ENCODE measurements at places on chromosomes 1 and 21.
A peak's percentile ranks its signal among the peaks of the same experiment; 100 is the strongest.

GRCh38 chr1:7534061-7534825 lies 236.9 kb upstream of the VAMP3 start:
- no peaks in the 10 kb centered on the region for H3K36me3 ChIP-seq
- H3K4me3 ChIP-seq = no peak overlapping the region
- H3K27ac ChIP-seq = no peak overlapping the region
- DNase-seq = no peak
- peaks cover 10% of the 10 kb centered on the region for H3K27me3 ChIP-seq

DNA sequence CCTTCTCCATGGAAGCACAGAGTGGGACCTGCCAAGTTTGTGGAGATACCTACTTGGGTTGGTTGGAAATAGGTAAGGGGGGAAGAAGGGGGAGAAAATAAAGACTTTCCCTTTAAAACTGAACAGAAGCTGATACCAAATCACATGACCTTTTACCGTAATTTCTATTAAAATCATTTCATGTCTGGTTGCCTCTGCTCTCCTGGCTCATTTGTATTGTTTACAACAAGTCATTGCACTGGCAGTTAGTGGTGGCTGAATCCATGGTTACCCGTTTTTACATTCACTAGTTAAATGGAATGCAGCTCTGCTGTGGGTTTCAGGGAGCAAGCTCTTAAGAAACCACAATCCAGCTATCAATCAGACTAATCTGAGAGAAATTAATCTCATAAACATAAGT lies 353.7 kb upstream of the ESRRG start:
- no peaks in the 10 kb centered on the region for H3K36me3 ChIP-seq
- H3K4me3 ChIP-seq = no peak overlapping the region
- no peak overlapping the region for H3K27ac ChIP-seq
- H3K27me3 ChIP-seq = no peaks in the 10 kb centered on the region
- no peak for DNase-seq

GRCh38 chr1:29213055-29213454 lies 17.7 kb downstream of the MECR start:
- DNase-seq = no peak
- no peaks in the 10 kb centered on the region for H3K4me1 ChIP-seq
- peaks cover 80% of the 10 kb centered on the region for H3K36me3 ChIP-seq
- H3K4me3 ChIP-seq = no peak overlapping the region
- H3K27me3 ChIP-seq = no peaks in the 10 kb centered on the region

GRCh38 chr1:76190749-76191424 lies 116.3 kb downstream of the ST6GALNAC3 start:
- H3K36me3 ChIP-seq = no peaks in the 10 kb centered on the region
- H3K4me3 ChIP-seq = no peak overlapping the region
- H3K4me1 ChIP-seq = peaks cover 3% of the 10 kb centered on the region
- no peak overlapping the region for H3K27ac ChIP-seq
- no peak for DNase-seq
- no peaks in the 10 kb centered on the region for H3K27me3 ChIP-seq

- peaks cover 51% of the 10 kb centered on the region for H3K4me1 ChIP-seq
- no peaks in the 10 kb centered on the region for H3K36me3 ChIP-seq
- DNase-seq = peak; percentile 57
Measured at GRCh38 chr1:229058111-229058561, 212.8 kb upstream of the RAB4A start.

DNA sequence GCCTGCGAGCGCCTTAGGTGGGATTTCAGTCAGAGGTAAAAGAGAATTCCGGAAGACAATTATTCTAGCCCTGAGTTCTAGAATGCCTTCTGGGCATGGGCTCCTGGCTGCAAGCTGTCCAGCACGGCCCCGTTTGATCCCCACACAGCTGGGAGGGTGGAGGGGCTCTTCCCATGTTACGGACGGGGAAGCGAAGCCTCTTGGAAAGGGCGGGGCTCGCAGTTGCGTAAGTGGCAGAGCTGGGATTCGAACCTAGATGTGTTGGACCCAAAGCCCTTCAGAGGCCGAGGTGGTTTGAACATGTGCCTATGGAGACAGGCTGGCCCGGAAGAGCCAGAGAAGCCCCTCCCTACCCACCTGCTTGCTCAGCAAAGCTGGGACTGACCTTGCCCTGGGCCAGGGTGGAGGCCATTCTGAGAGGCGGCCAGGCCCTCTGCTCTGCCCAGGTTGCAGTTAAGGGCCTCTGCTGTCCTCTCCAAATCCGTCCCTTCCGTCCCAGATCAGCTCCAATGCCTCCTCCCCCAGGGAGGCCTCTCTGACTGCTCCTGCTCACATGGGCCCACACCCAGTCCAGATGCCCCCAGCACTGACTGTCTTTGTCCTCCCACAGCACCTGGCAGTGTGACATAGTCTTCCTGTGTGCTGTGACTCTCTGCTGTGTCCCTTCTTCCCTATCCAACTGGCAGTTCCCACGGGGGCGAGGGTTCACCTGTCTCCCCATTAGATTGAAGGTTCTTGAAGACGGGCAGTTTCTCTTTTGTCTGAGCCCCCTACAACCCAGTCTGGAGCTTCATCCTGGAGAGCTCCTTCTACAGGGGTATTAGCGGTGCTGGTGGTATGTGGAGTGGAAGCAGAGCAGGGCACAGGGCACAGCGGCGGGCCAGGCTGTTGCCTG lies 1.2 kb upstream of the HSPB7 start:
- no peaks in the 10 kb centered on the region for H3K36me3 ChIP-seq
- DNase-seq = no peak
- H3K4me3 ChIP-seq = no peak overlapping the region
- H3K27ac ChIP-seq = no peak overlapping the region

DNA sequence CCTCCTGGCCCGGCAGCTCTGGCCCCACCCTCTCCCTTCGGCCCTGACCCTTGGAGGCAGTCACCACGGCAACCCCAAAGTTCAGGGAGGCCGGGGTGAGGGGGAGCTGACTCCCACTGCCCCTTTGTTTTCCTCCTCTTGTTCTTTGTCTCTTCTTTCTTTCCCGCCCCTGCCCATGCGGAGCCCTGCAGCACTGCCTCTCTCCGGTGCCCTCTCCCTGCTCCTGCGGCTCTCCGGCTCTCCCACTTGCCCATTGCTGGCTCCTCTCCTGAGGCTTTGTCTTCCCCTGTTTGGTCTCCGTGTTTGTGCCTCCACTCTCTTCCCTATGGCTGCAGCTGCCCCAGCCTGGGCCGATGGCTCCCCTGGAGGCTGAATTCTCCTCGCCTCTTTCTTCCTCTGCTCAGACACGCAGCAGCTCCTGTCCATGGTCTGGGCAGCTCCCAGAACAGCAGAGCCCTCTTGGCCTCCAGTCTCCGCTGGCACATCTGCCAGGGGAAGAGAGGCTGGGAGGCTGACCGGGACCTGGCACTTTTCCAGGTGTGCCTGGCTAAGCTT lies 5.8 kb downstream of the CELSR2 start:
- H3K4me1 ChIP-seq = no peaks in the 10 kb centered on the region
- no peaks in the 10 kb centered on the region for H3K36me3 ChIP-seq
- no peak overlapping the region for H3K4me3 ChIP-seq
- peaks cover 7% of the 10 kb centered on the region for H3K27me3 ChIP-seq

GRCh38 chr1:159985473-159985872 lies 31.4 kb upstream of the SLAMF9 start:
- no peak overlapping the region for H3K4me3 ChIP-seq
- H3K27me3 ChIP-seq = peaks cover 38% of the 10 kb centered on the region
- no peaks in the 10 kb centered on the region for H3K4me1 ChIP-seq
- H3K27ac ChIP-seq = no peak overlapping the region

DNA sequence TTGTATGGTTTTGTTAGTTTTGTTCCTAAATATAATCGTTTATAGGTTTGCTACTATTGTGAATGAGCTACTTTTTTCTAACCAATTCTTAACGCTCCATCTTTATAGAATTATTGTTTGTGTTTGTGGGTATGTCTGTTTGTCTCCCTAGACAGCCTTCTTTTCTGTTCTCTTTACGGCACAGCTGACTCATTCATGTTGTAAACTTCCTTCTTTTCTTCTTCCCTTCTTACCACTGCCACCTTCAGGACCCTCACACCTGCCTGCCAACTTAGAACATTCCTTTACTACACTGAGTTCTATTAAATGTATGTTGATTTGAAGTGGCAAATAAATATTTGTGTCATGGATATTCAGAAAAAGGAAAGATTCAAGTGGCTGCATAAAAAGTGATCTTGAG lies 29.1 kb downstream of the AK5 start:
- peaks cover 59% of the 10 kb centered on the region for H3K4me1 ChIP-seq
- peaks cover 1% of the 10 kb centered on the region for H3K36me3 ChIP-seq
- H3K27ac ChIP-seq = peak overlapping the region; percentile 2

DNA sequence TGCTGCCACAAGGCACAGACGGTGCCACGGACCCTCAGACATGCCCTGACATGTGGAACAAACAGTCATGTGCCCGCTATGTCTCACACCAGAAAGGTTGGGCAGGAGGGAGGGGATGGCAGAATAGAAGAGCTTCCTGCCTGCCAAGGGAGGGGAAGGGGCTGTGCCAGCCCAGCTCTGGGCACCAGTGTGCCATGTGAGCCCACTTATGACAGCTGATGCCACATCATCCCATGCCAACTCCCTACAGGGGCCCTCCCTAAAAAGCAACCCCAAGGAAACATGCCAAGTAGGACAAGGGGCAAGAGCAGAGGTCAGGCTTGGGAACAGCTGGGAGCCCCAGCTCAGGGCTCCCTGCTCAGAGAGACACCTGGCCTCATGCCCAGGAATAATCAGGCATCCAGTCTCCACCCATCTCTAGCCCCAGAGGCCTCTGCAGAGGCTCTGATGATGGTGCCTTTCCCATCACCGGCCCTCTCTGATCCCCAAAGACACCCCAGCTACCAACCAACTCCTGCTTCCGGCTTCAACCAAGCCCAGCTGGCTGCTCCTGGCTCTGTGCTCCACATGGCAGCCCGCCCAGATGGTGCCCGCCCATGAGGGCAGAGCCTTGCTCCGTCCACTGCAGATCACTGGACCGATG lies 10.3 kb downstream of the ADGRB2 start:
- H3K27ac ChIP-seq = no peak overlapping the region
- H3K36me3 ChIP-seq = no peaks in the 10 kb centered on the region
- H3K4me3 ChIP-seq = no peak overlapping the region
- no peaks in the 10 kb centered on the region for H3K27me3 ChIP-seq
- peaks cover 20% of the 10 kb centered on the region for H3K4me1 ChIP-seq

All from activated T-cell treated with anti-CD3 and anti-CD28 coated beads, Interleukin-2, amount 50 U/mL, for 24 hours (primary cell).